Regular cardiac myocyte (primary cell): ENCODE measurements at places on chromosomes 4 and X. TPM values are rescaled to one million over a fixed set of nuclear protein-coding genes. Genes with fewer than 3 reads are reported as not detected.

NSD2 gene
- total RNA-seq, result 39.5 and 97.2 TPM in 2 replicates

GYG2 gene
- 2.7 and 5.6 TPM in 2 replicates for total RNA-seq

TMEM35A gene
- total RNA-seq, result 5.1 and 8.2 TPM in 2 replicates

MAGEC2 gene
- total RNA-seq, result 0.28 TPM in 1 of 2 replicates, not detected in the other

GYPE gene
- 0.56 and 1.5 TPM in 2 replicates for total RNA-seq

RTL9 gene
- under 0.01 TPM in 2 replicates for total RNA-seq

P2RY4 gene
- not detected in 2 replicates for total RNA-seq
